Stimulated activated CD4-positive, alpha-beta T cell treated with anti-CD3 and anti-CD28 coated beads, Interleukin-2, amount 100 ng/mL, for 4 hours (primary cell): ENCODE measurements at places on chromosomes 4 and X.

DNA sequence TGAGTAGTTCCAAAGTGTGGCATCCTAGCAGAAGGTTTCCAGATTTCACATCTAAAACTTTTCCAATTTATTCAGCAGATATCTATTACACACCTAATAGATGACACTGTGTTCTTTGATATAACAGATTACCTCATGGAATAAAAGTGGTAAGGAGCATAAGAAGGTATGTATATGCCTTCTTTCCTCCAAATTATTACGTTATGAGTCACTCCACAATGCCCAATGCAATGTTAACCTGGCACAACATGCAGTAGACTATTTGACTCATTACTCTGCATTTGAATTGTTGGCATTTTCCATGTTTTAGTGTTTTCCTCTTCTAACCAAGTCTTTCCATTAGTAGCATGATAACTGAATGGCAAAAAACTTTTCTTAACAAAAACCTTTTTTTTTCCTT lies 383.6 kb downstream of the ADGRL3 start:
- DNase-seq, result no peak

- DNase-seq, result no peak
Observed at GRCh38 chr4:835148-836002, 9.4 kb upstream of the CPLX1 start.

DNA sequence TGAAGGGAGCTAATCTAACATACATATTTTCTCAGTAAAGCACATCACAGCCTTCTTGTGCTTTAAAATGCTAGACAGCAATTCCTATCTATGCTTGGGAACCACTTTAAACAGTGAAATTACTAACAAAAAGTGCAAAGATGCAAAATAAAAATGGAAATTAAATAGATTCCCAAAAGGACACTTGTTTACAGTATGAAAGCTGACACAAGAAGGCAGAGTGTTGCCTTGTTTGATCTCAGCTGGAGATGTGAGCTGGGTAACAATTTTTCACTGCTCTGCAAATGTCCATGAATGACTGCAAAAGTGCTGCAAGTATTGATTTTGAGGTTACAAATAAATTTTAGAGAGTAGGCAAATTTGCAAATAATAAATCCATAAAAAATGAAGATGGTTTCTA lies 22.3 kb downstream of the GRIA2 start:
- no peak for DNase-seq

- DNase-seq, result no peak
Observed at GRCh38 chrX:107541244-107541643, 87.1 kb upstream of the PRPS1 start.

- no peak for DNase-seq
Observed at GRCh38 chr4:115575851-115576250, 462.4 kb upstream of the NDST4 start.

DNA sequence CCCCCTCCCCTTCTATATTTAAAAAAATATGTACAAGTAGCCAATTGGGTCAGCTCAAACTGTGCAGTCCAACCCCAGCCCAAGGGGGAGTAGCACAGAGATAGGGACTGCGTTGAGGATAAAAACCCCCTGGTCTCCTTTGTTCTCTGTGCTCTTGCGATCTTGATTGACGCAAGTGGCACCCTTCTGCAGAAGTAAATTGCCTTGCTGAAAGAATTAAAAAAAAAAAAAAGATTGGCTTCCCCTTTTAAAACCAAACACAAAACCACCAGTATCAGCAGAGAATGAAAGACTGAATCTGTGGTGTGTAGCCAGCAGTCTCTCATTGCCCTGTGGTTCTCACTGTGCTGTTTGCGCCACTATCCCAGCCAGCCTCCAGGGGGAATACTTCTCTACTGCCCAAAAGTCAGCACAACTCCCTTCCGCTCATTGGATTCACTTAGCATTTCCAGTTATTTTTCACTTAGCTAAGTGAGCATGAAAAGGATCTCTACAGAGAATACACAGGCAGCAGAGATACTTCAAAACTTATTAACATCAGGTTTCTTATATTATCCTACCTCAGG lies 29.7 kb downstream of the MANBA start:
- DNase-seq, result no peak

DNA sequence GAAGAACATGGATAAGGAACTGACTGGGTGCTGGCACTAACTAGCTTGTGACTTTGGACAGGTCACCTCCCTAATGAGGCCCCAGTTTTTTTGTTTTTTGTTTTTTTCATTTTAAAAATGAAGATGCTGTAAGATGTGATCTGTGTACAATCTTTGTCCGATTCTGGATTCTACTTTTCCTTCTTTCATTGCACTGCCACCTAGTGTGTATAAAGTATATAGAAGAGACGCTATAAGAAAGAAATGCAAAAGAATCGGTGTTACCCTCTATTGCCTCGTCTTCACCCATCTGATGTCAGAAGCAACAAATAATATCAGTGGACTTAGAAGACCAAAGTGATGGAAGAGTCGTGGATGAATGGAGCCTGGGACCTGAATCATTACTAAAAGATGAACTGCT lies 58.6 kb upstream of the P2RY10 start:
- DNase-seq, result no peak

GRCh38 chr4:58739275-58739674 lies 1629.1 kb upstream of the IGFBP7 start:
- no peak for DNase-seq

DNA sequence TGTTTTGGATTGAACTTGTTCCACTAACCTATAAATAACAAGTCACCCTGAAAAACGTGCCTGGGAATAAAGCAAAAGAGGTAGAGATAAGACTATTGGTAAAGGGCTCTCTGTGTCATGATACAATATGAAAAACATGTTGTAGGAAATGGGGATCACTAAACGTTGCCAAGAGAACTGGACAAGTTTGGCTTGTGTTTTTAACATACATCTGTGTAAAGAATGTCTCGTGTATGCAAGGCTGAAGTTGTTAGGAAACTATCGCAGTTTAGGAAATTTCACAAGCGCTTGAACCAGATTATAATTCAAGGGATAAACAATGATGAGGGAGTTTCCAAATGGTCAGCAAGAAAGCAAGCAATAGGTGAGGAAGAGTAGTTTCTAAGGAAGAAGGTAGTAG lies 655.8 kb downstream of the PCDH7 start:
- no peak for DNase-seq

GRCh38 chr4:77021614-77022089 lies 54.1 kb downstream of the CCNI start:
- no peak for DNase-seq

DNA sequence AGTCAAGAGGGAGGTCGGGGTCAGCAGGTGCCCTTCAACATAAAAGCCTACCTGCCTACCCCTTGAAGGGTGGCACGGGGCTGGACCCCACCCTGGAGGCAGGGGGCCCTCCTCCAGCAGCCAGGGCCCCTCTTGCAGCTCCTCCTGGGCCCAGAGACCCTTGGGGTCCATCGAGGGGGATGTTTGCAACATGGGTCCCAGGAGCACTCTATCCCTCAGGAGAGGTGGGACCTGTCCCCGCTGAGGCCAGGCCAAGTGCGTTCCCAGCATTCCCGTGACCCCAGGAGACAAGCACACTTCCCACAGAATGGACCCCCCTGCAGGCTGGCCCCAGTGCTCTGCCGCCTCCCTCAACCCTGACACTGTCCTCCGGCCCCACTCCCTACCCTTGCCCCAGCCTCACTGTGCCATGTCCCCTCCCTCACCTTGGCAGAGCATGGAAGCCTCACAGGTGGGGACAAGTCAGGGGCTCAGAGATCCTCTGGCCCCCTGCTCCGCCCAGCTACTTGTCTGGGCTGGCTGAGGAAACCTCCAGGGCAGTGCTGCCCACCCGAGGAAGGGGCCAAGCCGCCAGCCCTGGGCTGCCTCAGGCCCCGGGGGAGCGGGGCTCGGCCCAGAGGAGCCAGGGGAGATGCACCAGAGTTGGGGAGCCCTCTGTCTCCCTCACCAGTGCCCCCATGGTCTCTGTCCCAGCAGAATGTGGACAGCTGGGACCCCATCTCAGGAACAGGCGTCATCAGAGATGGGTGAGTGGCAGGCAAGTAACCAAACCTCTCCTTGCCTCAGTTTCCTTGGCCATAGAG lies 2.2 kb downstream of the MXD4 start:
- no peak for DNase-seq

GRCh38 chrX:11750046-11750445 lies 8.0 kb upstream of the MSL3 start:
- DNase-seq, result no peak

GRCh38 chrX:154728431-154729190 lies 22.3 kb downstream of the GAB3 start:
- DNase-seq, result no peak

GRCh38 chr4:8656711-8657380 lies 64.3 kb downstream of the CPZ start:
- no peak for DNase-seq

DNA sequence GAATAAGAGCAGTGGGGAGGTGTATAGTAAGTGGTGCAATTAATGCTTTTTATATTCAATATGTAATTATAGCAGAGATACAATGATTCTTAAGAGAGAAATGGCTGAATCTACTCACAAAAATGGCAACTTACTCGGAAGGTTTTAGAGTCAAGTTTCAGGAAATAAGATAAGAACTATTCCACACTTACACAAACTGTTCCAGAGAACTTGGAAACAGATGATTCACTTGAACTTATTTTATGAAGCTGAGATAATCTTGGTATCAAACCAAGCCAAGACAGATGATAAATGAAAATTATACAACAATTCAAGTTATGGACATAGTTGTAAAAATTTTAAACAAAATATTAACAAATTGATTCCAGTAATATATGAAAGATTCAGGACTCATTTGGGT lies 311.3 kb upstream of the HS3ST1 start:
- no peak for DNase-seq

DNA sequence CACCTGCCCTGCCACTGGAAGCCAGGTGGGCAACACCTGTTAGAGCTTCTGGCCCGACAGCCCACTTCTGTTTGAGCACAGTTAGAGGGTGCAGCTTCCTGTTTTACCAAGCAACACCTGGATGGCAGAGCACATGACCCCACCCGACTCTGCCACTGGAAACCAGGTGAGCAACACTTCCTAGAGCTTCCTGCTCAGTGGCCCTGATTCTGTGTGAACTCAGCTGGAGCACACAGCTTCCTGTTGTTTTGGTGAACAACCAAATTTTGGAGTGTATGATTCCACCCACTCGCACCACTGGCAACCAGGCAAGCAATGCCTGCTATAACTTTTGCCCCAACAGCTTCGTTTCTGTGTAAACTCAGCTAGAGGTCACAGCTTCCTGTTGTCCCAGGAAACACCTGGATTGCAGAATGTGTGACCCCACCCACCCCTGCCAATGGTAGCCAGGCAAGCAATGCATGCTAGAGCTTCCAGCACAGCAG lies 163.8 kb upstream of the KLF8 start:
- DNase-seq, result no peak

- no peak for DNase-seq
Observed at GRCh38 chr4:54157606-54158005, 57.6 kb downstream of the GSX2 start.

GRCh38 chrX:94743478-94743877 lies 1069.5 kb downstream of the FAM133A start:
- no peak for DNase-seq

- DNase-seq, result no peak
Observed at GRCh38 chr4:163172647-163173046, 6.0 kb upstream of the NAF1 start.

- DNase-seq, result no peak
Observed at GRCh38 chrX:150362599-150363481, at the start of gene MAMLD1. TSS of gene MAMLD1 (plus strand) at chrX:150363317. CDS start at chrX:150445517, 82,200 bp downstream.

GRCh38 chrX:41334363-41335197 lies 618 bp downstream of the DDX3X start:
- peak; percentile 52 for DNase-seq

DNA sequence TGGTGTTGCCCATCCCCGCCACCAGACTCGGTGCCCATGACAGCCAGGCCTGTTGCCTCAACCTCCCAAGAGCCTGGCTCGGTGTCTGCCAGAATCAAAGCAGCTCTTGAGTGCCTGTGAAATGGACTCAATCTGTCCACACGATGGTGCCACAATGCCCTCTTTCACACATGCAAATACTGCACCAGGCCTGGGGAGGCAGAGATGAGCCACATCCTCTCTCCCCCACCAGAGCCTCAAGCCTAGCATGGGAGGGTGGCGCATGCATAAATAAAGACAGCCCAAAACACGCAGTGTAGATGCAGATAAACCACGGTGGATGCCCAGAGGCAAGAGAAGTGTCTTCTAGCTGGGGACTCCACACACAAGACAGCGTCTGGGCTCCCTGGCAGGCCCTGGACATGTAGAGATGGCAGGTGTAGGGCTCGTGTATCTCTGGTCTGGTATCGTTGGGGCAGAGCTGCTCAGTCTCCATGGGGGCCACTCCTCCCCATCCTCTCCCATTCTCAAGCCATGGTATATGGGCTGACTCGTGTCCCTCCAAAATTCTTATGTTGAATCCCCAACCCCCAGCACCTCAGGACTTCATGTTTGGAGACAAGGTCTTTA lies 65.6 kb downstream of the JAKMIP1 start:
- no peak for DNase-seq
